CD14-positive monocyte (primary cell): ENCODE measurements at places on chromosomes 7 and 10. TPM values are rescaled to one million over a fixed set of nuclear protein-coding genes. Genes with fewer than 3 reads are reported as not detected.

- DNase-seq: no peak
These were observed 13.4 kb downstream of the LRRC27 start for GRCh38 chr10:132345345-132345744.

- DNase-seq: peak; percentile 77
These were observed 746 bp downstream of the CCDC71L start for GRCh38 chr7:106659963-106660861.

DNA sequence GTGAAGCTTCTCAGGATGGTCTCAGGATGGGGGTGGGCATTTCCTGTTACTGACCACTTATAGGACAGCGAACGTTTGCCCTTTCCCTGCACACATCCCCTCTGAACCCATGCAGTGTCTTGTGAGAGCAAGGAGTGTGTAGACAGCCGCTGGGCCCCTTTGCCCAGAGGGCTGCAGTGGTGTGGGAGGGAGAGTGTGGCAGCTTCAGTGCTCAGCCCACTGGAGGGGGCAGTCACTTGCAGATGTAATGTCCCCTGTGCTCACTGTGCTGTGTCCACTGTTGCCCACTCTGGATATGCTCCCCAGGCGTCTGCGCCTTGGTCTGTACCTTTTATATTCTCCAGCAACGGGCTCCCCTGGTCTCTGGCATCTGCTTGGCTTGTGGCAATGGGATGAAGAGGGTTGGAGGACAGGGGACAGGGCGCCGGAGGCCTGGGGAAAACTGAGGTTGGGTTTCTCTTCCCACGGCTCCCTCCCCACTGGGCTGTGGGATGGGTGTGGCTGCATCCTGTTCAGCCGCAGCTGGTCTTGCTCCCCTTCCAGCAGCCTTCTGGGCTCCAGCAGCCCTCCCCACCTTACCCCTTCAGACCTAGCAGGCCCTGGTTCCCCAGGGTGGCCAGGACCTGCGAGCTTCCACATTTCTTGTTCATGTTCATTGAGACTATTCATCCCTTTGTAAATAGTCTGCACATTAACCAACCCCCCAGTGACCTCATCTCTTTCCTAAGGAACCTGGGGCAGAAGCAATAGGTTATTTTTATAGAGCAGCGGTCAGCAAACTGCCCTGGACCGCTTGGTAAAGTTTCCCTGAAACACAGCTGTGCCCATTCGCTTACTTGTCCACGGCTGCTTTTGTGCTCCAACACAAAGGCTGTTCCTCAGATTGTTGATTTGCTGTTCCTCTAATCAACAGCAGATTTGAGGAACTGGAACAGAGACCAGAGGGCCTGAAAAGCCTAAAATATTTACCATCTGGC, 6.1 kb downstream of the ZNF789 start:
- no peak for DNase-seq

- DNase-seq: no peak
These were observed 27.1 kb downstream of the KLF6 start for GRCh38 chr10:3757638-3758490.

- no peak for DNase-seq
These were observed 54.3 kb downstream of the ERCC6 start for GRCh38 chr10:49484486-49485235.

Gene KMT2E
- polyA plus RNA-seq: 33.1 TPM

GRCh38 chr10:78584681-78585080, 484.1 kb upstream of the ZMIZ1 start:
- no peak for DNase-seq

- no peak for DNase-seq
These were observed 11.4 kb upstream of the HSPA12A start for GRCh38 chr10:116753759-116754158.

DNA sequence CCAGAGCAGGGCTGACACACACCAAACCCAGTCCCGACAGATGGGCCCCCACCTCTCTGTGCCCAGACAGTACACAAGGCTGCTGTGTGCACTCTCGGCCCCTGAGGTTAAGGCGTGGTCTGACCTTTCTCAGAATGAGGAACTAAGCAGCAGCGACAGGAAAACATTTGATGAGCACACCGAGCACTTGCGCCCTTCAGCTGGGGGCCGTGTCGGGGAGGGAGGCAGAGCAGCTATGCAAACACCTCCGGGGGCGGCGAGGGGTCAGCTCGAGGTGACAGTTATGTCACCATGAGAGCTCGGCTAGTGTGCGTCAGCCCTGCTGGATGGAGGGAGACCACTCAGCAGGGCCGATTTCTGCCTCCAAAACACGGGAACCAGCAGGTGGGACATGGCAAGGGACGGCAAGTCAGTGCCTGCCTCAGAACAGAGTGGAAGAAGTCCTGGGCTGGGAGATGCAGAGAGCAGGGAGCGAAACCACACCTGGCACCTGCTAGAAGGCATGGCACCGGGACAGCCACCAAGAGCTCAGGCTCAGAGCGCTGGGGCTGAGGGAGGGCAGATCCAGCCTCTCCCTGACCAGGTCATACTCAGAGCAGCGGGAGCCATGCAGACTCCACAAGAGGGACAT, 57.4 kb downstream of the CHST15 start:
- DNase-seq: peak; percentile 98

GRCh38 chr7:127876393-127876792, 154.8 kb downstream of the LRRC4 start:
- peak; percentile 8 for DNase-seq

DNA sequence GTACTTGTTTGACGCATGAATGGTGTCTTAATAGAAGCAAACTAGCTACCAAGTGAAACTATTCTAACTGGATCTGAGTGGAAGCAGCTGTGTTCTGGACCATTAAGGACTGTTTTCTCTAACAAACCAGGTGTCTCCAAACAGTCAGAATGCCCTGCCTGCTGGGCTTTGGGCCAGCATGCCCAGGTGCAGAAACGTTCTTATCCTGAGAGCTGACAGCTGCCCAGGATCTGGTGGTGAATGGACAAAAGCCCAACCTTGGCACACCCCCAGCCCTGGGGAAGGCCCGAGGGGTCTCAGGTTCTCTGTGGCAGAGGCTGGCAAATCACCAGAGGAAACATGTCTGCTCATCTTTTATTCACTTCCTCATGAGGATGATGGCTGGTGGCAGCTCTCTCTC, 48.2 kb upstream of the LAMB4 start:
- DNase-seq: no peak

DNA sequence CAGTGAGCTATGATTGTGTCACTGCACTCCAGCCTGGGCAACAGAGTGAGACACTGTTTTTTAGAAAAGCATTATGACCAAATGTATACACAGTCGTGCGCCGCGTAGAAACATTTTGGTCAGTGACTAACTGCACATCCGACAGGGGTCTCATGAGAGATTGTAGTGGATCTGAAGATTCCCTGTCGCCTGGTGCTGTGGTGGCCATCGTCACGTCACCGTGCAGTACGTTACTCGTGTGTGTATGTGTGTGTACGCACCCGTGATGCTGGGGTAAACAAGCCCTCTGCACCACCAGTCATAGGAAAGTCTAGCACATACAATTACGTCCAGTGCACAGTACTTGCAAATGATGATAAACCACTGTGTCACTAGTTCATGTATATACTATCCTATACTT, 109.4 kb downstream of the ELFN1 start:
- DNase-seq: no peak

Gene AASS
- 0.06 and 0.33 TPM in 2 replicates for polyA plus RNA-seq
